ENCODE measurements at places on chromosomes 3 and 15.

GRCh38 chr15:70057931-70058641 lies 39.6 kb downstream of the TLE3 start:
- no peak for DNase-seq

- DNase-seq = no peak
These were observed 33.5 kb upstream of the TRAK1 start for GRCh38 chr3:42057561-42058211.

DNA sequence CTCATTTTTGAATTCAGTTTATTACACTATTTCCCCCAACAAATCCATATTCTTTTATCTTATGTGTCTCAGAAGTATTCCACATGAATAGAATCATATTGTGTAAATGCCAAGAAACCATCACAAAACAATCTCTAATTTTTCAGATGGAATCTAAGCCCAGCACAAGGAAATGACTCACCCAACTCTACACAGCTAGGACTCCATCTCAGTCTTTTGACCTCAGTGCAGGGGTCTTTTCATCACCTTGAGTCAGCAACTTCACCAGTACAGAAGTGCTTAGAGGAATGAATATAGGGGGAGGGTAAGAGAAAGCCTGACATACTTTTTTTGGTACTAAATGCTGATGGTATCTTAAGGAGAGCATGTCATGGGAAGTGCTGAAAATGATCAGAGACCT lies 169.3 kb upstream of the LRRN1 start:
- no peak for DNase-seq

GRCh38 chr3:25944329-25944728 lies 154.4 kb downstream of the OXSM start:
- DNase-seq = no peak

DNA sequence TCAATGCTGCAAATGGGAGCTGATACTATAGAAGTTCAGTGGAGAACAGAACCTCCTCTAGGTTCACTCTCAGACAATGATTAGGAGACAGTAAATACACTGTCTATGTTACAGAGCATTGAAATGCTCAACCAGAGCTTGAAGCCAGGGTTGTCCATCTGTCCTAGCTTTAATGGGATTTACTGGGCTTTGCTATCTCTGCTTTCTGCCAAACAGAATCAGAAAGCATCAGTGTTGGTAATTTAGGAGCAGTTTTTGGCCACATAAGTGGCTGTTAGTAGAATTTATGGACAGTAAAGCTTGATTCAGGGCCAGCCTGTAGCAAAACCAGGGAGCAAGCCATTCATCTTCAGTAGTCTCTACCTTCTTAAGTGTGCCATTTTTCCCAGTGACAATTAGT lies 396.3 kb downstream of the LSAMP start:
- no peak for DNase-seq

DNA sequence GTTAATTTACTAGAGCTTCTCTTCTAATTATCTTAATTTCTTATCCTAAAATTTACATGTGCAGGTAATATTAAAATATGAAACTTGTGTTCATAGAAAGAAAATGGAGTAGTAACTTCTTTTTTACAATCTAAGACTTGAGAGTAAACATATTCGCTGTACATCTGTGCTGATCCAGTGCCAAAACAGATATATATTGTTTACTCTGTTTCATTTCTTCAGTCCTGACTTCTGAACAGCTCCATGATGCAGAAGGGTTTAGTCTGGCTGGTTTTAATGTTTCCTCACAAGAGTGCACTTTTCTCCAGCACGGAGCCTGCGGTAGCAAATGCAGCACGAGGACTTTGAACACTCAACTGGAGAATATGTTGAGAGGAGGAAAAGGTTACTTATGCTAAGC lies 306.8 kb downstream of the EPHA3 start:
- no peak for DNase-seq

- no peak for DNase-seq
These were observed 481.4 kb downstream of the NSUN3 start for GRCh38 chr3:94544131-94544789.

DNA sequence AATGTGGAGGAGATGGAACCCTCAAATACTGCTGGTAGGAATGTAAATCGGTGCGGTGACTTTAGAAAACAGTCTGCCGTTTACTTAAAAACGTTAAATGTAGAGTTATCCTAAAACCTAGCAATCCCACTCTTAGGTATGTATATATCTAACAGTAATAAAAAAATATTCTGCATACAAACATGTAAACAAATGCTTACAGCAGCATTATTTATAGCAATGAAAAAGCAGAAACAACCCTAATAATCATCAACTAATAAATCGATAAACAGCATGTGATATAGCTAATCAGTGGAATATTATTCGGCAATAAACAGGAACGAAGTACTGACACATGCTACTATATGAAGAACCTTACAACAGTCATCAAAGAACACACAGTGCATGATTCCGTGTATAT lies 144.7 kb downstream of the CNTN3 start:
- DNase-seq = no peak

DNA sequence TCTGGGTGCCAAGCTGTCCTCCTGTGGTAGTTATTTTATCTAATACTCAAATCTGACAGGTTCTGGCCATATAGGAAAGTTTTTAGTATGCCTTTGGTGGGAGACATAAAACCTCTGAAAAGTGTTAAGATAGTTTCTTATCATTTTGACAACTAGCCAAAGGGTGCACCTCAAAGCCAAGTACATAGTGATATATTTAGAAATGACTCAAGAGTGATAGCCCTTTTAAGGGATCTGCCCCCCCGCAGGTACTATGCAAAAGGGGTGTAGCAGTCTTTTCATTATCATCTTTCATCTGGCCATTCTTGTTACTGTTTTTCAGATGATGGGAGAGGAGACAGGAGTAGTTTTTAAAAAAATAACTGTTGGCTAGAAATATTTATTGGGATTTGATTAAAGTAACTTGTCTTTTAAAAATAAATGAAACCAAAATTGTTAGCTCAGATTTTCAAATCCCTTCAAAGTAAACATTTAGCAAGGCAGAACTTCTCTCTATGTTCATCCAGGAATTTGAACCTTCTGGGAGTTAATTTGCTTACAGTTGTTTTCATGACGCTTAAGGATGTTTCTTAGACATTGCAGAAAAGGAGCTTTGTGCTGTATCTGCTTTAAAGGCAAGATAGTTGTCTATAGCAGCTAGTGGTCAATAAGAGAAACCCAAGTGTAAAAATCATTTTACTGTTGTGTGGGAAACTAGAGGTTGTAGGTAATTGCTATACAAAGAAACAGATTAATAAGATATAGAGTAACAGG lies 5.1 kb downstream of the PHLDB2 start:
- DNase-seq = no peak

DNA sequence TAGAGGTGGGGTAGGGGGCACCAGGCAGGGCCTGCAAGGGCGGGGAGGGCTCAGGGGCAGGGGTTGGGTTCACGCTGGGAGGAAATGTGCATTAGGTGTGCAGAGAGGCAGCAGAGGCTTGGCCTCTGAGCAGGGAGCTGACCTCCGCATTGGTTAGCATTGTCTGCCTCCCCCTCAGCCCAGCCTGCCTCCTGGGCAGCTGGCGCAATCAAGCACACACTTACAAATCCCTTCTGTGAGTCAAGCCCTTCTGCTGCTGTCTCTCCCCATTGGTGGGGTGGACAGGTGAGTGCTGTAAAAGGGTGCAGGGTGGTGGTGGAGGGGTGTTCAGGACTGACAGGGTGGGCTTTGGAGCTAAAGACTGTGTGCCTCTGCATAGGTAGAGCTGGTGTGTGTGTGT lies 9.3 kb downstream of the LOXL1 start:
- no peak for DNase-seq

- DNase-seq = no peak
These were observed 20.0 kb upstream of the IREB2 start for GRCh38 chr15:78417754-78418630.

DNA sequence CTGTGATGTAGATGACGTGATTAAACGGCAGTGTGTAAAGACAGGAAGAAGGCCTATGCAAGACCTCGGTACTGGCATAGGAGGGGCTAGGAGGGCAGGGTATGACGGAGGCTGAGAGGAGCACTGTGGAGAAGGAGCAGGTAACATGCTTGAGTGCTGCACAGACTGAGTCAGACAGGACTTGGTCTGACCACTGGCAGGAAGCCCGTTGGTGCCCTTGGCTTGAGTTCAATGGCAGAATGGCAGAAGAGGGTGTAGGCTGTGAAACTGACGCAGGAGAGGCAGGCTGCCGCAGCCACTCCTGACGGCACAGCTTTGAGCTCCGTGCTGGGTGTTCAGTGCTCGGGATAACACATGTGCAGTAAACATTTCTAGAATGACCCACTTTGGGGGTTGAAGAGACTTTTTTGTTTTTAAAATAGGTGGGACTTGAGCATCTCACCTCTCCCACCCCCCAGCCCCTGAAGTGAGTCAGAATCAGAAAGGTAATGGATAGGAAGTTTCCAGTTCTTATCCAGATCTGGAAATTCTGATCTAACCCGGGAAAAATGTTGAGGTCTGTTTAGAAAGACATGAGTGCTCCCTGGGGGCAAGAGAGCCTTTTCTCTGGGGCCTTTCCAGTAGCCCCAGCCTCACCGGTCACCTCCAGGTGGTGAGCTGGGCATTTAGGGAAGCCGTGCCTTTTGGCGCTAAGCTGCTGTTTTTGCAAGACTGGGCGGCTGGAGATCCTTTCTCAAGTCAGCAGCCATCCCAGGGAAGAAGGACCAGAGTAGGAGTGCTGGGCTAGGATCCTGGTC lies 126.4 kb downstream of the RPLP1 start:
- DNase-seq = no peak

DNA sequence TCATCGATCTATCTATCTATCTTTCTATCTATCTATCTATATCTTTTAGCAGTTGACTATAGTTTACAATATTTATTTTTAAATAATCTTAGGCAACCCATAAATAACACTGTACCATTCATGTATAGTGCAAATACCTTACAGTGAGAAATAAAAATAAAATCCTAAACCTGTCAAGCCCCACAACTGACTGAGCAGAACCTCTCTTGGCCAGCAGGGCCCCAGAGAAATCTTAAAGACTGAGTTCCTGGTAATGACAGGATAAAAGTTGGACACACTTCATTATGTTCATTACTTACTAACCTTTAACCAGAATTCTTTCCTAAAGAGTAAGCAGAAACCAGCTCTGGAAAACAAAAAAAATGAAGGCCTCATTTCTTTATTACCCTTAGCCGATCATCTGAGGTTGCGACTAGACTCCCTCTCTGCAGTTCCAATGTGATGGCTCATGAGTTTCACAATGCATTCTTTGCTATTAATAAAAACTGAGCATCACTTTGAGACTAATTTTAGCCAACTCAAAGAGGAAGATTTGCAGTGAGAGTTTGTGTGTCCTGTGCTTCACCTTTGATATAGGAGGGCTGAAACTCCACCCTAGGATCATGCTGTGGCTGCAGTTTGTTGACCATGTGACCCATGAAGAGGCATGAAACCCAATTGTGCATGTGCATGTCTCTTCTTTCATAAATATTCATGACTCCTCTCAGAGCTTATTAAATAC lies 1072.0 kb downstream of the NSUN3 start:
- no peak for DNase-seq

Measured in activated CD4-positive, alpha-beta memory T cell treated with anti-CD3 and anti-CD28 coated beads for 36 hours (primary cell).